T-cell (primary cell): ENCODE measurements at places on chromosomes 2 and 18. TPM values are rescaled to one million over a fixed set of nuclear protein-coding genes. Genes with fewer than 3 reads are reported as not detected.

- DNase-seq = no peak
Measured at GRCh38 chr2:84033347-84033974, 425.6 kb downstream of the SUCLG1 start.

DNA sequence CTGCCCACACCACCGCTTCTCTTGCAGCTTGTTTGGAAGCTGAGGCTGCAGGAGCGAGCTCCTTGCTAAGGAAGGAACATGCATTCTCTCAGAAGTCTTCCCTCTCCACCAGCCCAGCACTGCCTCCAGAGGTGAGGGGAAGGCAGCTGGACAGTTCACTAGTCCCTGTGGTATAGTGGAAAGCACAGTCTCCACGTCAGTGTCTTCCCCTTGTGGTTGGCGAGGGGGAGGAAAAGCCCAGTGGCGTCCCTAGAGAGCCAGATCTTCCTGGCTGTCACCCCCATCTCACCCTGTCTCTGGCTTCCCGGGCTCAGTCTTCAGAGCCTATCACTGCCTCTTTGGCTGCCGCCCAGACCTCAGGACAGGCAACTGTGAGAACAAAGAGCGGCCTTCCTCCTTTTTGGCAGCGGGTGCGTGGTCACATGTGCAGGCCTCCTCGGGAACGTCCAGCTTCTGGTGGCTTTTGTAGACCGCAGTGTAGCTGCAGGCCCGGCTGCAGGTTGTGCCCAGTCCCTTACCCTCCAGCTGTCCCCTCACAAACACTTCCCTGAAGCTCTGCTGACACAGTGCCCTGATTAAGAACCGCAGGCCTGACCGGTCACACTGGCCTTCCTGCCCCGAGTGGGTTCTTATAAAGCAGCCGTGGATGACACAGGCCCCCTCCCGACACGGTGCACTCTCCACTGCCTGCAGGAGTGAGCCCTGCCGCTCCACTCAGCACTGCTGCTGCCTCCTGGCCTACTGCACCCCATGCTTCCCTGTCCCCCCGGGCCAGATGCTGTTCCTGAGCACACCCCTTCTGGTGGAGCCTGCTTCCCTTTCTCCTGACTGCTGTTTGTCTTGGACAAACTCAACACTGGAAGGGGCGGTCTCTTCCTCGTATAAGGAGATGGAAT, 90.9 kb downstream of the RNF144A start:
- no peak for DNase-seq

- DNase-seq = no peak
Measured at GRCh38 chr2:181399027-181399426, 58.2 kb upstream of the ITGA4 start.

The UGT1A4 gene
- total RNA-seq = not detected
